ENCODE measurements at places on chromosomes 1 and 21. TPM values are rescaled to one million over a fixed set of nuclear protein-coding genes. Genes with fewer than 3 reads are reported as not detected.

DNA sequence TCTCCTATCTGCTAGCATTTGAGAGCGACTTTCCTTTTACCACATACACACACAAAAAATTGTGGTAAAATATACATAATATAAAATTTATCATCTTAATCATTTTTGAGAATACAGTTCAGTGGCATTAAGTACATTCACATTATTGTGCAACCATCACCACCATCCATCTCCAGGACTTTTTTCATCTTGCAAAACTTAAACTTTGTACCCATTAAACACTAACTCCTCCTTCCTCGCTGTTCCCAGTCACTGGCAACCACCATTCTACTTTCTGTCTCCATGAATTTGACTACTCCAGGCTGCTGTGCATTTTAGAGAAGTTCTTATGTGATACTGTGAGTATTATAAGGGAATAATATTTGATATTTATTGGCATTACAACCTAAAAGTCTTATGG lies 181.3 kb downstream of the C1orf21 start:
- no peak for DNase-seq

Gene FBXO28
- 35.4 TPM for total RNA-seq

DNA sequence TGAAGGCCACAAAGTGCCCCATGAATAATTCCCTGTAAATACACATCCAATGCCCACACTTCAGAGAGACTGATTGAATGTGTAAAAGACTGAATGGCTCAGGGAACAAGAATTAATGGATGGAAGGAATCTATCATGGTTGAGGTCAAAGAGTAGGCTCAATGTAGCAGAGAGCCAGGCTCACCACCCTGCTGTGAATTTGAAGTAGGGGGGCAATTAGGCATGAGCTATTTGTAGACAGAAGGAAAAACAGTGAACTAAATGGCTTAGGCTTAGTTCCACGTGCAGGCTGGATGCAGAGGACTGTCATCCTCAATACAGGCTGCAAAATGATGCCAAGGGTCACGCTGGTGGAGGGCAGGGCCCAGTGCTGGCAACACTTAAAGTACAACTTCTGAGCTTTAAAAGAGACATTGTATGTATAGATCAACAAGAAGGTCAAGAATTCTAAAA lies 22.9 kb upstream of the IGSF3 start:
- DNase-seq, result no peak

- DNase-seq, result no peak
Observed at GRCh38 chr1:209620487-209620884, 31.7 kb downstream of the LAMB3 start.

All from neural progenitor cell (in vitro differentiated cells).